ENCODE measurements at places on chromosomes 12 and 14.

- no peak for DNase-seq
These were observed 366.7 kb downstream of the DUSP6 start for GRCh38 chr12:88985631-88986030.

DNA sequence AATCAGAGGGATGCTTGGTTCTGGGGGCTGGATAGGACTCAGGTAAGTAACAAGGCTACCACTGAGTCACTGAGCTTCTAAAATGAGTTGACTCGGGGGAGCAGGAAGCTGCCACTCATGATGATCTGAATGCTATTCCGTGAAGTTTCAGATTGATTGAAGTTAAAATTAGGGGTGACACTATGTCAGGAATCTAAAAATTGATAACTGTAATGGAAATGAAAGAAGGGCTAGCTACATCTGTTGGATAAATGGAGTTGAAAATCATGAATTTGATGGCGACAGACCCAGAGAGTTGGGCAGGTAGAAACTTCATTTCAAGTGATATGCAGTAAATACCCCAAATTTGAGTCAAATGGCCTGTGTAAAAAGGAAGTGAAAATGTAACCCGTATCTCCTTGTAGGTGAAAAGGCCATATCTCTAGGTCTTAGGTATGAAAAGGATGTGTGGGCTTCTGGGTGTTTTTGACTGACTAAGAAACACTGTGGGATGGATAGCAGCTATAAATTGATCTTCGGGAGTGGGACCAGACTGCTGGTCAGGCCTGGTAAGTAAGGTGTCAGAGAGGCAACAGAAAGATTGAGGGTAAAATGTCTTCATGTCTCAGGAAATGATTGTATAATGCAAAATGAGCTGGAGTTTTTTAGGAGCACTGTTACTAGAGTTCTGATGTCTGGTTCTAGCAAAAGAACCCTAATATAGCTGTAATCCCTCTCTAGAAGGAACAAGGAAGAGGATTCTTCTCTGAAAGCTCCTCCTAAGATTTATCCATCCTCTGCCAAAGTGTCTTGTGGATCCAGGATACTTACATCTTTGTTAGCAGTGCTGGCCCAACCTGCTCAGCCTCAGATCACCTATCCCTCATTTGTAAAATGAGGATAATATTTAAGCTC lies 57.3 kb downstream of the DAD1 start:
- DNase-seq = no peak

- DNase-seq = no peak
These were observed 3.7 kb downstream of the PPP4R4 start for GRCh38 chr14:94177806-94178205.

GRCh38 chr14:60189923-60190840 lies 25.0 kb upstream of the DHRS7 start:
- peak; percentile 22 for DNase-seq

DNA sequence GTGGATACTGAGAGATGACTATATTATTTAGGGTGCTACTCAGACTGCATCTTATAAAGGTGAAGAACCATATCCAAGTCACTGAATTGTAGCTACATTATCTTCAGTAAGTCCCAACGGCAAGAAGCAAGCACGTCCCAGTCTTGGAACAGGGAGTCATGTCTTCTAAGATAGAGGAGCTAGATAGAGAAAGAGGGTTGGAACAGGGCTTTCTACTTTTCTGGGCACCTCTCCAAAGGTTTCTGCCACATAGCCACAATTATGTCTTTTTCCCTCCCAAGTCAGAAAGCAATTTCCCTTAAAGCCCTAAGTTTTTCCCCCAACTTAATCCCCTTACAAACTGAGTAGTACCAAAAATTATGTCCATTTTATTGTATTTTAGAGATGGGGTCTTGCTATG lies 22.4 kb downstream of the MAPK1IP1L start:
- no peak for DNase-seq

DNA sequence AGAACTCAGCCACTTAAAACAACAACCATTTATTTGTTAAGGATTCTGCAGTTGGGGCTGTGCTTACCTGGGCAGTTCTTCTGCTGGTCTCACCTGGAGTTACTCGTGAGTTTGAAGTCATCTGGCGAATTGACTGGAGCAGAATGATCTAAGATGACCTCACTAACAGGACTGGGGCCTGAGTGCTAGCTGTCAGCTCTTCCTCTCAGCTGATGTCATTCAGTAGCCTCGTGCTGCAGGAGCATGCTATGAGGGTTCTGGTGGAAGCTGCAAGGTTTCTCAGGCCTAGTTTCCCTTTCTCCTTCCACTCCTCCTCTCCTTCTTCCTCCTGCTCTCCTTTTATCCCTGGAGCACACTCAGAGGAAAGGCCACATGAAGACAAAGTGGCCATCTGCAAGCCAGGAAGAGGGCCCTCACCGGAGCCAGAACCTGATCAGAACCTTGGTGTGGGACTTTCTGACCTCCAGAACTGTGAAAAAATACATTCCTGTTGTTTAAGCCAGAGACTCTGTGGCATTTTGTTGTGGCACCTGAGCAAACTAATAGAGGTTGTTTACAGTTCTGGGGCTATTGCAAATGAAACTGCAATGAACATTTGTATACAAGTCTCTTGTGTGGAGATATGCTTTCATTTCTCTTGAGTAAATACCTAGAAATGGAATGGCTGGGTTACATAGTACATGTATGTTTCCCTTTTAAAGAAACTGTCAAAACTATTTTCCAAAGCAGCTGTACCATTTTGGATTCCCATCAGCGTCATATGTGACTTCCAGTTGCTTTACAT lies 21.9 kb upstream of the MAP3K9 start:
- no peak for DNase-seq

DNA sequence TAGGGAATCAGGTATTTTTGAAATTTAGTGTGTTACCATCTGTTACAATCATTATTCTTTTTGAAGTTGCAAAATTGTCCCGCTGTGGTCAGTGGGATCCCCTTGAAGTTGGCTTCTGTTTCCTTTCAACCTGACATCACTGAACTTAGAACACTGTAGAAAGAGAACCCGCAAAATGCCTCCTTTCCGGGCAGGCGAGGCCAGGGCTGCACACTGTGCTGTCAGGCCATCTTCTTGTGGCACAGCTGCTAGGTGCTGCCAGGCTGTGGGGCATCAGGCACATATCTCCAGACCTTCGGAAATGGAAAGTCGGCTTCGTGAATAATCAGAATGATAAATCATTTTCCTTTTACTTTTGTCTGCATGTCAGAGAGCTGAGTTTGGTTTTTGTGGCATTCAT lies 103.5 kb downstream of the GLT1D1 start:
- DNase-seq = no peak

- DNase-seq = no peak
These were observed 126.4 kb downstream of the PIK3C2G start for GRCh38 chr12:18387706-18388105.

GRCh38 chr14:84087986-84088531 lies 1441.9 kb upstream of the FLRT2 start:
- DNase-seq = no peak

DNA sequence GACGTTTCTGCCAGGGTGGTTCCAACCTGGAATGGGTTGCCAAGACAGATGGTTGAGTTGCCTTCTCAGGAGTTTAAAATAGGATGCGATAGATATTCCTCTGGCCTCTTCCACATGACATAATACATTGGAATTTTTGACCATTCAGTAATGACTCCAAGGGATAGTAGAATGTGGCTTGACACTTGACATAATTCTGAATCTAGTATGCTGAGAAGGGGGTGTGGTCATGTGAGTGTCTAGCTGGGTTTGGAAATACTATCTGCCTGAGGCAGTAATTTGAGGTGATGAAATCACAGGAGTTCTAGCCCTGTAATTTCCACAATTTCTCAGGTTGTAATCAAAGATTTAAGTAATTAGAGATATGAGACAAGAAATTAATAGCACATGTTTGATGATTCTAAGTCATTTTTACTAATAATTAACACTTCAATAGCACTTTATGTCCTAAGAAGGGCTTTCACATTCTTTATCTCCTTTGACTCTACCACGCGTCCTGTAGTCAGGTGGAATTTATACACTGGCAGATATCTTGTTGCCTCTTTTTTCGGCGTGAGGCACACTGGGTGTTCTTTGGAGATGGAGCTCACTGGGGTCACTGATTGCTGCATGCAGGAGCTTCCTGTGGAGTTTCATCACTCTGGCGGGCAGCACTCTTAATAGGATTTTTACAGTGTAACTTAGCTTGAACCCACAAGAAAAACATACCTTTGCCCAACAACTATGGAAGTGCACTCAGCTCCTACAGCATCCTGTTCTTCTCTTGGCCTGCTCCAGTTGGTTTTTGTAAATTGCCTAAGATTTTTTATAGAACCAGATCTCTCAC lies 3.2 kb upstream of the AMIGO2 start:
- no peak for DNase-seq

- DNase-seq = no peak
These were observed 21.0 kb downstream of the BTG1 start for GRCh38 chr12:92124689-92125029.

DNA sequence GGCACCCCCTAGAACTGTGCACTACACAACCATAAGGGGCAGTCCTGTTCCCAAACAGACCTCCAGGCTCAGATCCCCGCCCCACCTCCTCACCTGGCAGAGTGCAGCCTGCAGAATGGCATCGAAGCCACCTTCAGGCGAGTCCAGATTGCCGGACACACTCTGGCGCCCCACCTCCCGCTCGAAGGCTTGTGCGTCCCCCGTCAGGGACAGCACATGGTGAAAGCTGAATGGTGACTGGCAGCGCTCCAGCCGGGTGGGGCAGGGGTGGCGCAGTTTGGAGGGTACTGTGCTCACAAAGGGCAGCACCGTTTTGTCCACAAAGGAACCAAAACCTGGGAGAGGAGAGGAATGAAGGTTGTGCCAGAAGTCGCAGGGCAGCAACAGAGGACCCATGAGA lies 10.6 kb downstream of the ITGB7 start:
- DNase-seq = no peak

- no peak for DNase-seq
These were observed 33.5 kb downstream of the CLEC1A start for GRCh38 chr12:10065241-10065640.

GRCh38 chr12:45727301-45727979 lies 2.1 kb upstream of the ARID2 start:
- DNase-seq = peak; percentile 85

DNA sequence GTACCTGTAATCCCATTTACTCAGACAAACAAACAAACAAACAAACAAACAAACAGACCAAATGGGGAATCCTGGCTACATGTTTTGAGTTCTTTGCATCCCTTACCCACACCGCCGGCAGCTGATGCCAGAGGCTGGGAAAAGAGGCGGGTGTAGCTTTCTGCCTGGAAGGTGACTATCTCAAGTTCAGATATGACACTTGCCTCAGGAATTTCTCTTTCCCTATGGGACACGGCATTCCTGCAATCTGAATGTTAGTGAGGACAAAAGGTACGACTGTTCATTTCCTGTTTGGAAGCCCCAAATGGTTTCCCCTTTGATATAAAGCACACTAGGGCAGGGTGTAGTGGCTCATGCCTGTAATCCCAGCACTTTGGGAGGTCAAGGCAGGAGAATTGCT lies 2.9 kb downstream of the MYL2 start:
- DNase-seq = no peak

GRCh38 chr12:74563927-74564326 lies 26.3 kb downstream of the ATXN7L3B start:
- DNase-seq = no peak

GRCh38 chr12:112900298-112901145 lies 6.2 kb upstream of the OAS1 start:
- no peak for DNase-seq

- no peak for DNase-seq
These were observed 8.3 kb downstream of the DERA start for GRCh38 chr12:15919418-15919817.

GRCh38 chr14:22926316-22926715 lies 2.9 kb downstream of the PRMT5 start:
- DNase-seq = no peak

GRCh38 chr12:29012673-29013072 lies 136.4 kb upstream of the FAR2 start:
- DNase-seq = no peak

DNA sequence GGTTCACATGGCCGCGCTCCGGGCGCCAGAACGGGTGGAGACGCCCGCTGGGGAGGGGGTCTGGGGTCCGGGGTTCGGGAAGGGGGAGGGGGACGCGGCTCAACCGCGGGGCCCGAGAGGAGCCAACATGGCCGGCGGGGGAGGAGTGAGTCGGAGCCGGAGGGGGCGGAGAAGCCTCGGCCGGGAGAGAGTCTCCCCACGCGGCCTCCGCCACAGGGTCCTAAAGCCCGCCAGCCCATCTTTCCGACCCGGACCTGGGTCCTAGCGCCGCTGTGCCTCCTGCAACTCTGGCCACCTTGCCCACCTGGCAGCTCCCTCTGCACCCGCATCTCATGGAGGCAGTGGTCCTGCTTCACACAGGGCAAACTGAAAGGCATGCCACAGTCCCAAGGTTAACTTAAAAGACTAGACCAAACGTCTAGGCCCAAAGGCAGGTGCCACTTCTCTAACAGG lies at the start of gene BAZ2A:
TSS of gene BAZ2A (minus strand) at position 147 of the 453 bp plus-strand sequence. CDS start 12,796 bp downstream, outside the sequence.
- peak; percentile 18 for DNase-seq

DNA sequence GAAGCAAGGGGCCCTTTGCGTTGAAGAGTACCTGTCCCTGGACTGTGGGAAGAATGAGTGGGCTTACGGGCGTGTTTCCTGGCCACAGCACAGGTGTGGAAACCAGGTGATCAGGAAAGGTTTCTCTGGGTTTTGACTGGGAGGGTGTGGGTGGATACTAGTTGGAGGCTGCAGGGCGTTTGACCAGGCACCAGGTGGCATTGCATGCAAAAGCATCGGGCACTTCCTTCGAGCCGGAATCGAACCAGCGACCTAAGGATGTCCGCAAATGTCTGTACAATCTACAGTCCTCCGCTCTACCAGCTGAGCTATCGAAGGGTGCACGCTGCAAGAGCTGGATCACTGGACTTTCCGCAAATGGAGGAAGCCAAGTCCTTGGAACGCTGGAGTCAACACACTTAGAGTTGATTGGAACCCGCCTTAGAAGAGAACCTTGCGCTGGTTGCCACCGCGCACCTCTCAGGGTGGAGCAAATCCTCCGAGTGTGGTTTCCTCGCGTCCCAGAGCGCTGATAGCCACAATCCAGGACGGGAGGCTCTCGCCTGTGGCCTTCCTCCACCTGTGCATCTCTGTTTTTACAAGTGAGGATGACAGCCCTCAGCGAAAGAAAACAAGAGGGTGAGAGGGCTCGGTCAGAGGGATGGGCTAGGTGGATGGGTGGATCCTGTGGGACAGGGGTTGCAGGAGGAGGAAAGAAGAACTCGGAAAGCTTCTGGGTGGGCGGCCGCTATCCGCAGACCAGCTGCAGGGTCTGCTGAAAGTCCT lies 21.2 kb upstream of the RNASE4 start:
- DNase-seq = peak; percentile 18

DNA sequence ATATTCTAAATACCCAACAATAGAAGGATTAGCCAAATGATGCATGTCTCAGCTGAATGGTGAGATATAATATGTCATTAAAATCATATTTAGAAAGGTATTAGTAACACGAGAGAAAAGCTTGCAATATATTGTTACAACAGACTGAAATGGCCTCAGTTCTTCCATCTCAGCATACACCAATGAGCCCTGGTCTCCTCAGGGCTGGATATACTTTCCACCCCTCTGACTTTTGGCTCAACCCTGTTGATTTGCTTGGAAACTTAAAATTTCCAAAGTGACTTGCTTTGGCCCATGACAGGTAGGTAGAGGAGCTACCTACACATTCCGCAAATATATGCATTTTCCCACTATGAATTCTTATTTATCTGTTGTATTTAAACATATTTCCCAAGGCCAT lies 908.1 kb upstream of the TMEM132C start:
- no peak for DNase-seq
